Stimulated activated CD8-positive, alpha-beta memory T cell treated with anti-CD3 and anti-CD28 coated beads, Interleukin-7, amount 100 ng/mL, for 1 hour (primary cell): ENCODE measurements at places on chromosomes 7 and 10.
A peak's percentile ranks its signal among the peaks of the same experiment; 100 is the strongest.

GRCh38 chr7:151662251-151662826 lies 142.6 kb upstream of the RHEB start:
- no peak for DNase-seq

- no peak for DNase-seq
Observed at GRCh38 chr10:129417870-129418269, 49.2 kb upstream of the MGMT start.

DNA sequence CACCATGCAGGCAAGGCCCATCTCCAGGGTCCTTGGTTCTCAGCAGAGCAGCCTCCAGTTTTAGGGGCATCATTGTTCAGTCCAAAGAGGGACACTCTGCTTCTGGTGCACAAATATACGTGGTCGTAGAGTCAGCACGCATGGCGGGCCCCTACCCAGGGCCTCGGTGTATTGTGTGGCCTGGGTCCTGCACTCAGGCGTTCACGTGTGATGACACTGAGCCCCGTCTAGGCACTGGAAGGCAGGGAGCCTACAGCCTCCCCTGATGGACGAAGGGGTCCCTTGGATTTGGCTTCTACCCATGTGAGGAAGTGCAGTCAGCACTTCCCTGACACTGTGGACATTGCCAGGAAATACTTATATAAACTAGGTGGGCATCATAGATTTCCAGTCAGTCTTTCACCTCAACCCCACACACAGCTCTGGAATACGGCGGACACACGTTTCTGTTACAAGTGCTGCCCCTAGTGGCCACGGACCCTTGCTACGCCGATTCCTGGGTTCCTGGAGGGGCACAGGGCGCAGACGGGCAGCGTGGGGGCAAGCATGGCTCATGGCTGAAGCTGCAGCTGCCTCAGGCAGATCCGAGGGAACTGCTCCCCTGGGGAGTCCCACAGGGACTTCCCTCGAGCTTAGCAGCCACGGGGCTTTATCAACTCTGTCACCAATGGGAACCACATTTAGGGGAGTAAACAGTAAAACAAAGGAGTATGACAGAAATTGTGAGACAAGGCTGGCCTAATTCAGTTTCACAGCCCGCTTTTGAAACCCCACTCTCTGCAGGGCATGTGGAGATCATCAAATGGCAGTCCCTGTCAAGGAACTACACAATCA lies 25.4 kb downstream of the AIFM2 start:
- no peak for DNase-seq

DNA sequence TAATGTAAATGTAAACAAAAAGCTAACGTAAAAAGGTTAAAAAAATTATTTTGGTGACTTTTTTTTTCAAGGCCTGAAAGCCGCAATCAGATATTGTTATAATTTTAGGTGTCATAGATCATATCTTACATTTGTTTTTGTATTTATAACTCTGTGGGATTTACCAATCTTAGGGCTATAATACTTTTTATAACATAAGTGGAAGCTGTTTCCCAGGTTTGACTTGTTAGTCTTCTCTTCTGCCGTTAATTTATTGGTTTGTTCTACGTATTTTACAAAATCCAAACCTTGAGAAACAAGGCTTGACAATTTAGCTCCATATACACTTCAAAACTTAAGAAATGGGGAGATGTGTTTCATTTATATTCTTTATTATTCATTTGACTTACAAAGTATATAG lies 119.4 kb downstream of the EVX1 start:
- no peak for DNase-seq

- no peak for DNase-seq
Observed at GRCh38 chr10:89901895-89902294, 200.5 kb downstream of the KIF20B start.

DNA sequence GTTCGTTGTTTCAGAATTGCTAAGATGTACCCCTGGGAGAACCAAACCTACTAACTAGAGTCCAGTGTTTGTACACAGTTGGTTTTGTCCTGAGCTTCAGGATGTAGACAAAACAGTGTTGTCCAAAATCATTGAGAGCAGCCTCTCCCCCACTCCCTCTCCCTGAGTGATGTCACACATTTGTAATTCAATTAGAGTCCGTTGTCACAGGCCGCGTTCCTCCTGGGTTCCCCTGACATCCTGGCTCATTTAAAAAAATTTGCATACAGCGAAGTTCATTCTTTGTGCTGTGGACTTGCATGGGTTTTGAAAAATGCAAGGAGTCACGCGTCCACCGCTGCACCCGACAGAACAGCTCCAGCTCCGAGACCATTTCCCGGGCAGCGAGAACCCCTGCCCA lies 10.3 kb downstream of the GRIFIN start:
- no peak for DNase-seq

- DNase-seq, result no peak
Observed at GRCh38 chr7:125668321-125668993, 738.8 kb upstream of the POT1 start.

GRCh38 chr7:73941836-73942551 lies 81.0 kb downstream of the TMEM270 start:
- DNase-seq, result no peak

DNA sequence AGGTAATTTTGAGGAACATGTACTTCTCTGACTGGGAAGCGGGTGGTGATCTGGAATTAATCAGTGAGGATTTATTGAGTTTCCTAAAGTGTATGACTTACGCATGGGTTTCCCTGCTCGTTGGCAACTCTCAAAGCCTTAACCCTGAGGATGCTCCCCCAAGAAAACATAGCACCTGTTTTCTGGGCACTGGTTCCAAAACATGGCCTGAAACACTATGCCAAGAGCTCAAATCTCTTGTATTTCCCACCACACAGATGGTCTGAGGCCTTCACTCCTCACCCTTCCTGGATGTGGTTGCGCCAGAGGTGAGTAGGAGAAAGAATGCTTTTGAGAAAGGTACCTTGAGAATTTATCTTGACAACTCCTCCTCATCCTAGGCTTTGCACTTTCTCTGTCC lies 250.4 kb downstream of the FZD1 start:
- DNase-seq, result no peak

DNA sequence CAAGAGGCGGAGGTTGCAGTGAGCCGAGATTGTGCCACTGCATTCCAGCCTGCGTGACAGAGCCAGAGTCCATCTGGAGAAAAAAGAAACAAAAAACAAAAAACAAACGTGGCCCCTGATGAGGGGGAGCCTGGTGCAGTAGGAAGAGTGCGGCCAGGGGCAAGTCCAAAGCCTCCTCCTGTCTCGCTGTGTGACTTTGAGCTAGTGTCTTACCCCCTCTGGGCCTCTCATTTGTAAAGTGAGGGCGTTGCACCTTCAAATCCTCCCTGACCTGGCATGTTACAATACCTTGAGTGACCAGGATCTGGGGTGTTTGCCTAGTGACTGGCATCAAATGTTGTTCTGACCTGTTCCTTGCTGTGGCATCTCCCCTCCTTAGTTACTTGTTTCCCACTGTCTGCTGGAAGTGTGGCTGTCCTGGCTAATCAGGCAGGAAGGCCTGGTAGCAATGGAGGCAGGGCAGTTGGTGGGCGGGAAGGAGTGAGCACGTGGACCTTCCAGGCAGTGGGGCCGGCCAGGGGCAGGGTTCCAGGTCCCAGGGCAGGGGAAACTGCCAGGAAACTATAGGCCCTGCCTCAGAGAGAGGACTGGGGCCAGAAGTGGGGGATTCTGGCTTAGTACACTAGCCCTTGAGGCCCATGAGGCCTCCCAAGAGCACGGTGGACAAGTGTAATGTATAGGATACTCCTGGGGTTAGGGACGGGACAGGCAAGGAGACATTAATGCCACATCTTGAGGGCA lies 24.5 kb upstream of the GOLGA7B start:
- DNase-seq, result no peak

GRCh38 chr7:55365675-55366460 lies 731 bp downstream of the LANCL2 start:
- peak; percentile 86 for DNase-seq

- no peak for DNase-seq
Observed at GRCh38 chr10:4501306-4501705, 324.7 kb upstream of the AKR1E2 start.
